ENCODE measurements at places on chromosomes 2 and 18.
A peak's percentile ranks its signal among the peaks of the same experiment; 100 is the strongest.

- DNase-seq = no peak
Observed at GRCh38 chr2:170974304-170974993, 45.4 kb downstream of the GORASP2 start.

DNA sequence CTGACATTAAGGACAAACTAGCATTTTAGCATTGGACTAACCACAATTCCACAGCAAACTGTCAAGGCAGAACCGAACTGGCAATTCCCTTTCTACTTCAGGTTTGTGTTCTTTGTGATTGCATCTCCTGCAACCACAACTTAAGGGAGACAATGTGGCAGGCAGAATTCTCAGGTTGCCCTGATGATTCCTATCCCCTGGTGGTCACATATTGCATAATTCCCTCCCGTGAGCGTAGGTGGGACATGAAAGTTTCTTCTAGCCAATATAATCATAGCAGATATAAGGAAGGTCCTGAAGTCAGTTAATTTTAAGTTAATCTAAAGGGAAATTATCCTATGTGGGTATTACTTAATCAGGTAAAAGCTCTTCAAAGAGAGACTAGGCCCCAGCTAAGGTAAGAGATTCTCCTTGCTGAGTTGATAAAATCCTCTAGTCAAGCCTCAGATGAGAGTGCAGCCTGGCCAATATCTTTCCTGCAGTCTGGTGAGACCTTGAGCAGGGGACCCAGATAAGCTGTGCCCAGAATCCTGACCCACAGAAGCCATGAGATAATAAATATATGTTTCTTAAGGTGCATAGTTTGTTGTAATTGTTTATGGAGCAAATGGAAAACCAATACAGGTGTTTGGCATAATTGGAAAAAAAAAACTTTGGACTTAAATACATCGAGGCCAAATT lies 45.9 kb upstream of the TNP1 start:
- DNase-seq = no peak

- no peak for DNase-seq
Observed at GRCh38 chr18:44067186-44067585, 613.5 kb upstream of the SETBP1 start.

- DNase-seq = peak; percentile 74
Observed at GRCh38 chr2:9770308-9771100, 72.8 kb upstream of the TAF1B start.

- DNase-seq = no peak
Observed at GRCh38 chr18:67305466-67305865, 211.1 kb downstream of the DSEL start.

DNA sequence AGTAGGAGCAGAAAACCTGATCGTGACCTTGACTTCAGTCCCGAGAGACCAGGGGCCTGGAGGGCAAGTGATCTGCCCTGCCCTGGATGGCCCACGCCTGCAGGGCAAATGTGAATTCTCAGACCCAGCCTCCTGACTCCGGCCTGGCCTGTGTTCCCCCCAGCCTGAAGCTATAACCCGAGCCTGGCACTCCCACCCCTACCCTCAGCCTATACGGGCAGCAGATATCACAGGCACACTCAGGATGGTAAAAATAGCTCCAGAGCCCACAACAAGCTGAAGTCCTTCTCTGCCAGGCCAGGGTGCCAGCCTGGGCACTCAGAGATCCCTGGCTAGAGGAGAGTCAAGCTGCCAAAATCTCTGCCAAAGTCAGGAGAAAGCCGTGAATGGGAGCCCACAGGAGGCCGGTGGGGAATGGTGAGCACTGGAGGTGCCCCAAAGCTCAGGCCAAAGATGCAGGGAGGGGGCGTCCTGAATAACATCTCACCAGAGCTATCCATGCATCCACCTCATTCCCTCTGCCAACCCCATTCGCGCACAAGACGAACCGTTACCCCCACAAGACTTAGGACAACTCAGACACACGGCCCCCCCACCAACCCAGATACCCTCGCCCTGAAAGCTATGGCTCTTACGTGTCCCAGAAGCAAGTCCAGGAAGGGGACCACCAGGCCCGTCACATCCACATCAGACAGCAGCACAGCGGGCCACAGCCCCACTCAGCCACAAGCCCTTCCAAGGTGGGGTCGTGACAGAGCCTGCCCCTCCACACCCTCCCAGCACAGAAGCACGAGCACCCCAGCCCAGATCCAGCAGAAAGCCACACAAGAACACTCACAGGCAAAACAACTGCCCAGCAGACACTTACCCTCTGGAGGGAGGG lies 144.9 kb downstream of the TNS1 start:
- DNase-seq = no peak

- DNase-seq = no peak
Observed at GRCh38 chr18:59921384-59921891, 21.6 kb downstream of the PMAIP1 start.

DNA sequence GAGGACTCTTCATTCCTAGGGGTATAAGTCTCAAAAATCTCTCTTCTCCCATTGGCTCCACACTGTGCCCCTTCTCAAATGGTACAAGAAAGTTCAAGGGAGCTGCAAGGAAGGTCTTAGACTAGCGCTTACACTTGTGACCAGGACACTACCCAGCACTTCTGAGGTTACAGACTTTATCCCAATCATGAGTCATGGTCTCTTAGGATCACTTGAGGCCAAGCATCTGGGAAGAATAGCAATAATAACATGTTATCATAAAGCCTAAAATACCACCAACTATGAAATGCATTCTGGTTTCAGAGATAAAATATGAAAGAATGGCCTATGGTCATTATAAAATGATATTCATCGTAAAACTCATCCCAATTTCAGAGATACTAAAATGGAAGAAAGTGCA lies 309.9 kb upstream of the PKDCC start:
- DNase-seq = no peak

GRCh38 chr2:227870710-227871374 lies 589 bp upstream of the DAW1 start:
- DNase-seq = no peak

- no peak for DNase-seq
Observed at GRCh38 chr2:73969356-73969755, 15.4 kb upstream of the TET3 start.

DNA sequence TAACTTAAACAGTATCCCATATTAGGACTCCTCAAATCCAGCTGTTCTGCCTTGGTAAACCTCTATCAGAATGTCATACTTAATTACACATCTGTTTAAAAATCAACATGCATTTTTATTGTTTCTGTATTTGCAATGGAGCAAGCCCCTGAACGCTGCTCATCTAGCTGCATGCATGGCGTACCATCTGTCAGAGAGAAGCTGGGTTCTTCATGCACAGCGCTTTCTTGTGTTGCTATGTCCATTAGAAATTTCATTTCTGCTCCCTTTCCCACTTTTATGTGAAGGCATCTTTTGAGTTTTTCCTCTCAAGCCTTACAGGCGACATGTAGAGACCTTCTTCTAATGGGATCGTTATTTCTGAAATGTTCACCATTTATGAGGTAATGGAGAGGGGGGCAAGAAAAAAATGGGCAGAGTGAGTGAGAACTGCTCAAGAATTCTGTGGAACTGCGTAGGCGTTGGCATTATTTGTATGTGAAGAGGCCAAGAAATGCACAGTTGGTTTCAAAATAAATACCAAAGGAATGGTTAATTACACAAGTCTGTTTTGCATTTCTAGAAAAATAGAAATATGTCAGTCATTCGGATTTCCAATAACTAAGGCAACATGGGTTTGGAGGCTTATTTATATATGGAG lies 31.6 kb downstream of the INSIG2 start:
- DNase-seq = no peak

- no peak for DNase-seq
Observed at GRCh38 chr18:25832001-25832604, 258.3 kb downstream of the SS18 start.

- no peak for DNase-seq
Observed at GRCh38 chr18:24057804-24058203, 43.2 kb downstream of the TTC39C start.

DNA sequence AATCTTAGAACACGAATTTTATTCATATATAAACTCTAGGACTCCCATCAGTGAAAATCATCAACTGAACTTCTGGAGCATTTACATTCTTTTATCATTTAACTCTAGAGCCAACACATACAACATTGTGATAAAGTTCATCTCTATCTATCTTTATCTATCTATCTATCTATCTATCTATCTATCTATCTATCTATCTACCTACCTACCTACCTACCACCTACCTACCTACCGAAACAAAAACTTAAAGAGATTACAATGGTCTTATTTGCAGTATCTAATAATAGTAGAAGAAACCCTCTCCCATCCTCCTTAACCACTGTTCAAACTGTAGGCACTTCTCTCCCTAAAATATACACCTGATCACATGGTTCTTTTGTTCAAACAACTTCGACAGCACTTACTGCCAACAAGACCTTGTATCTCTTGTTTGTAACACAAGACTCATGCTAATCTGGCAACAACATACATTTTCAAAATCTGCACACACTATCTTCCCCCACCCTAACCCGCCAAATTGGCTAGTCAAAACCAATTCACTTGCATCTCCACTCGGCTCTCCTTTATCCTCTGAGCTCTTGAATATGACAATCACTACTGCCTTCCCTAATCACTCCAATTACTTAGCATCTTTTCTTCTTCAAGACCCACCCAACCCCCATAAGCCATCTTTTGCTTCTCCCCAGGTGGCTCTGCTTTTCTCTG lies 69.0 kb downstream of the GORASP2 start:
- no peak for DNase-seq

DNA sequence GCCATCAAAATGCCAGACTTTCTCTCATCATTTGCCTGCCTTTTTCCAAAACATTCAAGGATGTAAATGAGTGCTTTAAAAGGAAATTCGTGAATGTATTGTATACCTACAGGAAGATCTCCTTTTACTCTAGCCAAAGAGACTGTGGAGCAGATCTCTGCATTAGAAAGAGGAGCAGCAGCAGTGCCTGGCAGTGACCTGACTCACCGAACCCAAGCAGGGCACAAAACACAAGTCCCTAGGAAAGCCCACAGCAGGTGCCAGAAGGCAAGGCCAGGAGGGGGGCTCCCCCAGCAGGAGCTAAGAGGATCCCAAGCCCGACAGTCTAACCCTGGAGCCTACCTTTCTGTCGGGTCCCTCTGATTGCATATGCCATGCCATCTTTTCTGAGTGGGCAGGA lies 47.9 kb downstream of the L3MBTL4 start:
- DNase-seq = peak; percentile 40

DNA sequence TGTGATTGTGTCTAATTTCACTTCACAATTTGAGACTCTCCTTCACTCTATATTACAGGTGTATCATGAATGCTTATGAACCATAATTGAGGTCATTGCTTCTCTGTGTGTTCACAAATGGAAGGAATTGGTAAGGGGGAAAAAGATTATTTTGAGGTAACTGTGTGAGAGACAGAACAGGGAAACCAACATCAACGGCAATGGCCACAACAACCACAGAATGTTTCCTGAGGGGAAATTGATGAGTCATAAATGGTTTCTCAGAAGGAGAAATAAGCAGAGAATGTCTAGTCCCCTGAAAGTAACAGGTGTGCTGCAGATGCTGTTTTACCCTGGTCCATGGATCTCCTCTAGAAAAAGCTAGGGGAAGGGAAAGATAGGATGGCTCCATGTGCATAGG lies 361.2 kb upstream of the GALNT5 start:
- no peak for DNase-seq

DNA sequence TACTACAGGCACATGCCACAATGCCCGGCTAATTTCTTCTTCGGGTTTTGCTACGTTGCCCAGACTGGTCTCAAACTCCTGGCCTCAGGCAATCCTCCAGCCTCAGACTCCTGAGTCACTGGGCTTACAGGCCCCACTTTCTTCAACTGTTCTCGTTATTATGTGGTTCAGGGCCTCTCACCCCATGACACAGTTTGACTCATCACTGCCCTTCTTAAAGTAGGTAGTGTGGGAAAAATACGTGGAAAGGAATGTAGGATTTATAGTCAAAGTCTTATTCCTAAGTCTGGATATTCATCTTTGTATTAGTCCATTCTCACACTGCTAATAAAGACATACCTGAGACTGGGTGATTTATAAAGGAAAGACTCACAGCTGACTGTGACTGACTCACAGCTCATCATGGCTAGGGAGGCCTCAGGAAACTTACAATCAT lies 19.4 kb downstream of the CENPA start:
- no peak for DNase-seq

GRCh38 chr2:38775097-38775920 lies 2.7 kb upstream of the GEMIN6 start:
- DNase-seq = no peak

GRCh38 chr2:118848381-118849225 lies 1.2 kb upstream of the EN1 start:
- DNase-seq = no peak

GRCh38 chr2:35986871-35987270 lies 368.7 kb upstream of the CRIM1 start:
- DNase-seq = no peak

DNA sequence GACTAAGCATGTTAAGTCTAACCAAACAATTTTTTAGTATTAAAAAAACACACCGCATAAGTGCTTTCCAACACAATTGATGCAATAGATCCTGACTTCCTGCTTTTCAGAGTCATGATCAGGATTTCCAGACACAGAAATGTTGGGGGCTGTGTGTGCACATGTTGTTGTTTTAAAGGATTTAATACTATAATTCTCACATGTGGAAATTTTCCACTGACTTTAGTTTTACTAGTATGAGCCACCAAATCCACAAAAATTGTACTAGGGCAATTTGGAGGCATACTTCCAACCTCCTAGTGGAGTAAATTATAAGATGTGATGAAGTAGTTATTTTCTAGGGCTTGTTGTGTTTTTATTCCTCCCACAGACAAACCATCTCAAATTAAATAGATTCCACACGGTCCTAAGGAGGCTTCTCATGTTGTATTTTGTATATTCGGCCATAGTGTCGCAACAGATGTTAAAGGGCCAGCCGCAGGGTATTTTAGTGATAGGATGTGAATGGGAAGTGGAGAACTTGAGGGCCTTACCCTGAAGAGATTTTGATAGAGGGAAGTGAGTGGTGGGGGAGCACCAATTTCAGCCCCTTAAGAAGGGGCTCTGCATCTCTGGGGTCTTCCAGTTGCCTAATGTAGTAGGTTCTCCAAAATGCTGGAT lies 108.9 kb upstream of the KLF7 start:
- no peak for DNase-seq

- no peak for DNase-seq
Observed at GRCh38 chr2:217958206-217958883, 44.5 kb downstream of the TNS1 start.

DNA sequence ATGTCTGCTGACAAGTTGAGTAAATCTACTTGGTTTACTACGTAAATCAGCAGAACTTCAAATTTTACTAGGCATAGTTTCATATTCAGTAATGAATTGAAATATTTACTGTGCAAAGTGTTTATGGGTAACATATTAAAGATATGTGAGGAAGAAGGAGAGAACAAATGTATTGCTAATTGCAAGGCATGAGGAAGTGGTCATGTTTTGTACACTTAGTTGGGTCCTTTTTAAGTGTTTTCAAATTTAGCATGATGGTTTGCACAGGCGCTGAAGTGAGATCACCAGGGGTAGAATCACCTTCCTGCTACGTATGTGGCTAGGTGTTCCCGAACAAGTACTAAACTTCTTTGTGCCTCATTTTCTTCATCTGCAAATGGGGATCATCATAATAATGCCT lies 1534.4 kb downstream of the LRP1B start:
- DNase-seq = no peak

- DNase-seq = no peak
Observed at GRCh38 chr2:167462379-167462778, 574.1 kb downstream of the XIRP2 start.

Data from NT2/D1 (cell line).